ENCODE measurements at places on chromosomes 13 and 19.

- DNase-seq = no peak
Measured at GRCh38 chr19:55284405-55285058, 735 bp downstream of the BRSK1 start.

GRCh38 chr13:111954661-111955411 is 112.1 kb upstream of the SOX1 start:
- no peak for DNase-seq

DNA sequence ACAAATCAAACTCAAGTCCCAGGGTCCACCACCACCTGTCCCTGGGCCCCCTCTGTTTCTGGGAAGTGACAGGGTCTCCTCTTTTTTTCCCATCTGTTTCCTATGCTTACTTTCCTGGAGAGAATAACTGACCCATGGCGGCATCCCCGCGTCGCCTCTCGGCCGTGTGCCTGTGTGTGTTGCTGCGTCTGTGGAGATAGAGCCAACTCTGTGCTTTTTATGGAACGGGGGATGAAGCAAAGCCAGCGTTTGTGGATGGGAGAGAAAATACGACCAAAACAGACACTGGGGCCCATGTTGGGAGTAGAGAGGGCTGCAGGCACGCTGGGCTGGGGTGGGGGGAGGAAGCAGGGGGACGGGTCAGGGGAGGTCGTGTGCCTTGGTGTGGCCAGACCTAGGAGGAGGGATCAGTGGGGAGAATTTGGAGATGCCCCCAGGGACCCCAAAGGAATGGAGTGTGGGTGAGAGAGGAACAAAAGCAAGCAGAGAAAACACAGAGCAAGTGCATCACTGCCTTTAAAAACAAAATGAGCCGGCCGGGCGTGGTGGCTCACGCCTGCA is 16.6 kb downstream of the PLK5 start:
- no peak for DNase-seq

- DNase-seq = peak; percentile 82
Measured at GRCh38 chr19:2561895-2562294, 86.0 kb downstream of the GADD45B start.

- no peak for DNase-seq
Measured at GRCh38 chr19:46728208-46728607, 11.3 kb upstream of the PRKD2 start.

- no peak for DNase-seq
Measured at GRCh38 chr13:89520468-89520867, 1827.0 kb upstream of the MIR17HG start.

DNA sequence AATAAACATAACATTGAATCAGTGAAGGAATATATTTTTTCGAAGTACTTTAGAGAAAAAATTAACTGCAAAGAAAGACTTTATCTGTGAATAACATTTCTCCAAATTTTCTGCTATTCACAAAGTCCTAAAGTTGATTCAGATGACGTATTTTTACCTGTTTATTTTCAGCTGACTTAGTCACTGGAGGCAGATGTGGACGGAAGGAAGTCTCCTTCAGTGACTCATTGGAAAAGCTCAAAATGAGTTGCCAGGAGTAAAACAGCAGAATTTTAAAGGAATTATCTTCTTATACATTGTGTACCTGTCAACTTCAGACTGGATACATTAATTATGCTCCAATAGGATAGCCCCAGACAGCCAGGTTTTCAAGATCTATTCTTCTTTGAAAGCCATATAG is 679.3 kb upstream of the GPC6 start:
- DNase-seq = no peak

- DNase-seq = peak; percentile 26
Measured at GRCh38 chr19:17160908-17161307, 54.2 kb upstream of the USE1 start.

DNA sequence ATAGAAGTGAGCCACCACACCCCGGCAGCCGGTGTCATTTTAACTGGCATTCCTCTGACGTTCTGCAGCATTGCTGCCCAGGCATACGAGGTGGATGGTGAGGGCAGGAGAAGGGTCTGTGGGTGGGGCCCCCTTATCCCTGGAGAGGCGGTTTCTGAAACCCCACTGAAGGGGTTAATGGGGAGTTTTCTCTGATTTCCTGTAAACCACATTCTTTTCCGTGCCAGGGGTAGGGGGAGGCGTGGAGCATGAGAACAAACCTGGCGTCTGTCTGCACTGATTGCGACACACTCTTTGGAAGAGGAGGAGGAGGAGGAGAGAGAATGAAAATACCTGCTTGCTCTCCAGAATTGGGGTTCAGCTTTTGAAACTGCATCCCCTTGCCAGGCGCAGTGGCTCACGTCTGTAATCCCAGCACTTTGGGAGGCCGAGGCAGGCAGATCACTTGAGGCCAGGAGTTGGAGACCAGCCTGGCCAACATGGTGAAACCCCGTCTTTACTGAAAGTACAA is 2.7 kb upstream of the C3 start:
- DNase-seq = no peak

DNA sequence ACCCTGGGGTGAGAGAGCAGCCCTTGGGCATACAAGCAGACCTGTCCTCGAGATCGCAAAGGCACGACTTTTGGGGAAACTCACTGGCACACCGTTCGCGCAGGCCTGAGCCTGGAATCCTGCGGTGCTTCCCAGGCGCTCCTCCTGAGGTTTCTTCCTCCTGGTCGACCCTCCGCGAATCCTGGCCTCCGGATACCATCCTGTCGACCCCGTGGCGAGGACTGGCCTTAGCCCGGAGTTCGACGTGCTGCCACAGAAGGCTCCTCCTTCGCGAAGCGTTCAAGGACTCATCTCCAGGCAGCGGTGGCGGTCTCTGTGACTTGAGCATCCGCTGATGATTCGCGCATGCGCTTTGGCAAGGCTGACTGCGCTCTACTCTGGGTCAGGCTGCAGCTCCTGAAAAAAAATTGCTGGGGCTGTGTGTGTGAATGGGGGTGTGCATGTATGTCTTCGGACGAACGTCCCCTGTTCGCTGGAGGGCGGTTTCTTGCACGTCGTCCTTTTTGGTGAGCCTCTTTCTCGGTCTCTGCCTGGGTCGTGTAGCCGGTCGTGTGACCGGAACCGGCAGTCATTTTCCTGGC is 64.4 kb upstream of the ZNF527 start:
- no peak for DNase-seq

- no peak for DNase-seq
Measured at GRCh38 chr19:14146789-14147216, 10.4 kb upstream of the ASF1B start.

GRCh38 chr13:93774506-93774905 is 547.9 kb downstream of the GPC6 start:
- DNase-seq = no peak

DNA sequence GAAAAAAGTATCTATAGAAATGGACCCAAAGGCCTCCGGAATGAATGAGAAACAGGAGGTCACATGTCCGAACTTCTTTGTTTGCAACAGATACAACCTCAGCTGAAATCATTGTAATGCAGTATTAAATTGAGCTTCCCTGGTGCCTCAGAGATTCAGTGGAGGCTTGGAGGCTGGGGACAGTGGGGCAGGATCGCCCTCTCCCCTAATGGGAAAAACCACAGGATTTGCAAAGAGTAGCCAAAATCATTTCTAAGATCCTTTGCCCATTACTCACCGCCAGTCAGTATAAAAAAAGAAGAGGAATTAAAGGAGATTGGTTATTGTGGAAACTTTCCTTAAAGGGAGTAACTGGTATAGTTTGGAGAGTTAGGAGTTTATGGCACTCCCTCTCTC is 30.4 kb upstream of the IRS2 start:
- DNase-seq = no peak

DNA sequence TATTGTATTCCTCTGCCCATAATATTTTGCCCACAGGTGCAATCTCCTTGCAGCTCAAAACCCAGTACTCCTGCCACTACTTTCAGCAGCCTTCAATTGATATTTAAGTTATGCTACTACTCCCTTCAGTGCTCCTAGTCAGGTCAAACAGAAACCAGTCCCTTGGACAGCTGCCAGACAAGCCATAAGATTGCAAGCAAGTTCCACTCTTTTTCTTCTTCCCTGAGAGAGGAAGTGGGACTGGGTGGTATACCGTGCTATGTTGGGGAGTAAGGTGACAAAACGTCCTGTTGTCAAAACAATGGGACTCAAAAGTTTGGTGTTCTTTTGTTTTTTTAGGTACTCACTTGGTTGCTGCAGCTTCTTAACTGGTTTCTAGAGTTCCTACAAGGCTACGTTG is 63.1 kb upstream of the FRY start:
- no peak for DNase-seq

GRCh38 chr19:18663940-18664530 is 19.4 kb upstream of the CRTC1 start:
- DNase-seq = no peak

- no peak for DNase-seq
Measured at GRCh38 chr19:30001791-30002190, 59.8 kb downstream of the URI1 start.

DNA sequence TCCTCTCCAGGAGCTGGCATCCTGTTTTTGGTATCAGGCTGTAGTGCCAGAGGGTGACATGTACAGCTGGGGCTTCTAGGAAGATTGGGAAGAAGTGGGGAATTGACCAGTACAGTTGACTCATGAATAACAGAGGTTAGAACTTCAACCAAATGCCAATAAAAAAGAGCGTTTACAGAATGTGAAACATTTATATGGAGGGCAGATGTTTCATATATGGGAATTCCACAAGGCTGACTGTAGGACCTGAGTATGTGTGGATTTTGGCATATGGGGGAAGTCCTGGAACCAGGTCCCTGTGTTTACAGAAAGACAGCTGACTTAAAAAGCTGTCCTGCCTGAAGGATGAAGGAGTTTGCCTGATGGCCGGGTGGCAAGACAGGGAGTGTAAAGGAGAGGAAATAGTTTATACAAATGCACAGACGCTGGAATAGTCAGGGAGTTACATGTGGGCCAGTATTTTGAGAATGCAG is 5.2 kb downstream of the CHAMP1 start:
- DNase-seq = no peak

DNA sequence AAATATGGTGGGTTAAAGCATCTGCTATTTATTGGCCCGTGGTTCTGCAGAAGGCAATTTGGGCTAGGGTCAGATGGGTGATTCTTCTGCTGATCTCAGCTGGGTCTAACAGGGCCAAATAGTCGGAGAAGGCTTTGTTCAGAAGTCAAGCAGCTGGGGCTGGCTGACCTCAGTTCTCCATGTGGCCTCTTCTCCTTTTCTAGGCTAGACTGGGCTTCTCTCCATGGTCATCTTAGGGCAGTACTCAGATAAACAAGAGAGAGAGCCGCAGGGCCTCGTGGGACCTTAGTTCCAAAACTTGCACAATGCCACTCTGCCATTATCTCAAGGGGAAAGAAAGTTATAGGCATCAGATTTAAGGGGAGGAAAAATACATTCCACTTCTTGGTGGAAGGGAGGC is 89.6 kb downstream of the NALCN start:
- DNase-seq = no peak

GRCh38 chr19:46126086-46126580 is 1.6 kb upstream of the IGFL3 start:
- DNase-seq = no peak

- no peak for DNase-seq
Measured at GRCh38 chr19:48982280-48982679, 10.8 kb downstream of the GYS1 start.

GRCh38 chr13:44276061-44276460 is 97.6 kb upstream of the SERP2 start:
- DNase-seq = no peak

- DNase-seq = no peak
Measured at GRCh38 chr19:54392105-54392504, 23.2 kb upstream of the TTYH1 start.

GRCh38 chr19:17448131-17448967 is at the start of gene TMEM221:
Gene TMEM221, minus strand, starts transcription at chr19:17448668. Its CDS starts 206 bp downstream, at chr19:17448462.
- peak; percentile 47 for DNase-seq

DNA sequence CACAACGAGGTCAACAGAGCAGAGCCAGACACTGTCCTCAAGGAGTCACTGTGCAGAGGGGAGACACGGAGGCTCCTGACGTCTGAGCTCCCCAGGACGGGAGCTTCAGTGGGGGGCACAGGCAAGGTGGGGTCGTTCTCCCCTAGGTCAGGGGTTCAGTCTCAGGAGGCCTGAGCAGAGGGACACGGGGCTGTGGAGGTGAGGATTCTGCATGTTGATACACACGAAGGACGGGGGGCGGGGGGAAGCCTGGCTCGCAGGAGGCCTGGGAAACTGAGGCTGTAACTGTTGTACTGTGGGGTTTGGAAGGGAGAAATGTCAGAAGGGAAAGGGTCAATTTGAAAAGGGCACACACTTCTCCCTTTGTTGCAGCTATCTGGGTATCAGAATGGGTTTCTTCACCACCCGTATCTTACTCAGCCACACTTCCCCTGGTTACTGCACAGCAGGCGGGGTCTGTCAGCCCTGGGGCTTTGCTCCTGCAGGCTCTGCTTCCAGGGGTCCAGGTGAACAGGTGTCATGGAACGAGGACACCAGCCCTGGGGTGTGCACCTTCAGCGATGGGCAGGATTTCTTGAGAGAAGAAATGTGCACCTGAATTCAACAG is 748 bp upstream of the SIGLEC8 start:
- DNase-seq = no peak

GRCh38 chr19:52991484-52991883 is 22.2 kb upstream of the ERVV-1 start:
- no peak for DNase-seq

- no peak for DNase-seq
Measured at GRCh38 chr13:102904408-102904862, 58.6 kb downstream of the ERCC5 start.

- DNase-seq = no peak
Measured at GRCh38 chr13:54859827-54860226, 1831.2 kb downstream of the OLFM4 start.

DNA sequence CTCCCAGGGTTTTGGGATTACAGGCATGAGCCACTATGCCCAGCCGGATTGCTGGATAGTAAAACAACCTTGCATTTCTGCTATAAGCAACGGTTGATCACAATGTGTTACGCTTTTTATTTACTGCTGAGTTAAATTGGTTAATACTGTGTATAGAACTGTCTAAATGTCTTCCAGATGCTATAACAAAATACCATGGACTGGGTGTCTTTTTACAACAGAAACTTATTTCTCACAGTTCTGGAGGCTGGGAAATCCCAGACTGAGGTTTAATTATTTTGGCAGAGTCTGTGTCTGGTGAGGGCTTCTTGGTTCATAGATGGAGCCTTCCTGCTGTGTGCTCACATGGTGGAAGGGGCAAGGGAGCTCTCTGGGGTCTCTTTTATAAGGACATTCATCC is 65.5 kb downstream of the ING1 start:
- DNase-seq = no peak

DNA sequence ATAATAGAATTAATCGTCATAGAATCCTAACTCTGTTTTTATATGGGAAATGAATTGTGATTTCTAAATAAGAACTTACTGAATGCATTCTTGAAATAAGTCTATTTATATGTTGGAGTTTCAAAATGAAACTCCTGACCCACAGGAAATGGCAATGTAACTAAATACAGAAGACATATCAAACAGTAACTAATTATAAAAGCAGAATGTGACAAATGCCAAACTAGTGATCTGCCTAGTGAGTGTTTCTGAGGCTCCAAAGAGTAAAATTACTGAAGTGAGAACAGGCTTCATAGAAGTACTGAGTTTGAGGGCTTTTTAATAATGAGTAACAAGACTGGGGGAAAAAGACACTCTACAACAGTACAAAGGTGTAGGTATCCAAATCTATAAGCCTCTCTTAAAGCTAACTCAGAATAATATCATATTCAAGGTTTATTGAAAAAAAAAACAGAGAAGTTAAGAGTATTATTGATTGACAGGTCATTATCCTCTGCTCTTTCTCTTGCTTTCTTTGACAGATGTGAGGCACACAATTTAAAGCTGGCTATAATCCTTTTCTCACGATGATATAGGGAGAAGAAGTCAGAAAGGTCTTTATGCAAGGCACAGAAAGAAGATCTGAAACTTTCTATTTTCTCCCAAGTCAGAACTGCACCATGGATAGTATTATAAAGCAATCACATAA is 17.4 kb upstream of the ATXN8OS start:
- DNase-seq = no peak

Data from activated CD4-positive, alpha-beta T cell treated with anti-CD3 and anti-CD28 coated beads, Interleukin-2, Interleukin-6, amounts not matched to agents 100 ng/mL and 50 ng/mL, durations not matched to agents 16 hours and 8 hours (primary cell).